ENCODE measurements at places on chromosomes 1 and 21. TPM values are rescaled to one million over a fixed set of nuclear protein-coding genes. Genes with fewer than 3 reads are reported as not detected.

Gene LHX4
- under 0.01 TPM for total RNA-seq

Gene IL19
- not detected for total RNA-seq

Gene LAX1
- 0.10 TPM for total RNA-seq

Gene RASSF5
- 0.33 TPM for total RNA-seq

Gene UBIAD1
- 14.4 TPM for total RNA-seq

Data from vein endothelial cell (primary cell).